ENCODE measurements at places on chromosomes 5 and 9.

DNA sequence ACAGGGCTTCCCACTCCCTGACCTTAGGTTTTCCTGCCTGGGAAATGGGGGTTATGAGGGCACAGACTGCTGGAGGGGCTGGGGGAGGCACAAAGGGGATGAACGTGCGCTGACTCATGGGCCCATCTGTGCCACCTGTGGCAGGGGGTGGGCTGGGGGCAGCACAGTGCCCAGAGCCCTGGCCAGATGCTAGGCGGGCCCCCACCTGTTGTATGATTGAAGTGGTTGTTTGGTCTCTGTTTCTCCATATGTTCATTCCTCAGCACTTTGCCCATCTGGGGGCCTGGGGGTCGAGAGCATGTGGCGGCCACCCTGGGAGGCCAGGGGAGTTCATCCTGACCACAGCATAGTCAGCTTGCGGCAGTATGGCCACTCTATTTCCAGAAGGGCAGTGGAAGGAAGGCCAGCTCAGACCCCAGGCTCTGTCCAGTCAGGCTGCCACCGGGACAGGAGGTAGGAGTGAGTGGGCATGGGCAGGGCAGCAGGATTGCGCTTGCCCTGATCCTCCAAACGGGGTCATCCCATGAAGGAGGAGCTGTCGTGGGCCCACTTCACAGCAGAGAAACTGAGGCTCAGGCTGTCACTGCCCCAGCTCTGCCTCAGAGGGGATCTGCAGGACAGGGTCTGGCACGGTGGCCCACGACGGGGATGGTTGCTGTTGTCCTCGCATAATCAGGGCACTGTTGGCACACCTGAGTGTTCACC lies 841 bp upstream of the NINJ1 start:
- no peak for DNase-seq

GRCh38 chr5:126471875-126472537 lies 48.8 kb downstream of the GRAMD2B start:
- DNase-seq: no peak

DNA sequence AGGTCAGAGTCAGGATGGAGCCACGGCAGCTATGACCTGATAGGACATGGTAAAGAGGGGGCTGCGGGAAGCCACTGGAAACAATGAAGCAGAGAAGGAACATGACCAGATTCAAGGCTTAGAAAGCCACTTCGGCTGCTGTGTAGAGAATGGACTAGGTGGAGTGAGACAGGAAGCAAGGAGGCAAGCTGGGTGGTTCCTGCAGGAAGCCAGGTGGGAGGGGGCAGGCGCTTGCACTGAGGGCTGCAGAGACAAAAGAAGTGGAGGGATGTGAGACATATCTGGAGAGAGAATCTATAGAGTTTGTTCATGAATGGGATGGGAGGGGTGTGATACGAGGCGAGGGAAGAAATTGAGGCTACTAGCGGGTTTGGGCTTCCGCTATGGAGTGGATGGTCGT lies 19.0 kb upstream of the N4BP3 start:
- no peak for DNase-seq

GRCh38 chr9:131690941-131691573 lies 48.8 kb downstream of the RAPGEF1 start:
- DNase-seq: no peak

DNA sequence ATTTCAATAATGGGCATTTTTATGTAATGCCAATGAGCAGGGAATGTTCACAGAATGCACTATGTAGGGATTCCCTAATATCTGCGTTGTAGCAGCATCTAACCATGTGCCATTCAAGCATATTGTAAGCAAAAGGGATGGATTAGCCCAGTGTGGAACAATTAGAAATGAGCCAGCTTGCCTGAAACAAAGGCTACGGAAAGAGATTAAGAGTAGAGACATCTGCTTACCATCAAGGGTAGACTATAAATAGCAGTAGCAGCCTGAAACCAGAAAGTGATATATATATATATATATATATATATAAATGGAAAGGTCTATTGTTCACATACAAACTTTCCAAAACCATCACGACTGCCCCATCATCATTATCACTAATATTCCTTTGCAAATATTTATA lies 31.9 kb upstream of the CEP120 start:
- no peak for DNase-seq

DNA sequence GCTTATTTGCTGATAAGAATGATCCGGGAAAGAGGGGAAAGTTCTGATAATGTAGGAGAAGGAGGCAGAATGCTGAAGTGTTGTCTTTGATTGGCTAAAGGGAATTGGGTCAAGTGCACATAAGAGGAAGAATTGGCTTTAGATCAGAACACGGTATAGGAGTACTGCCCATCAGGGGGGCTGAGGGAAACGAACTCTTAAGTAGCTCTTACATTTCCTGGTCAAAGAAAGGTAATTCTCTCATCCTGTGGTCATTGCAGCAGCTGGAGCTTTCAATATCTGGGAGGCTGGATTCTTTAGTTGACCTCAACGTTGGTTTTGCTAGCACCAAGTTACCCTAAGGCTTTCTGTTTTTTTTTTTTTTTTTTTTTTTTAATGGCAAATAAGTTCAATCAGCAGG lies 178.7 kb upstream of the NR3C1 start:
- no peak for DNase-seq

DNA sequence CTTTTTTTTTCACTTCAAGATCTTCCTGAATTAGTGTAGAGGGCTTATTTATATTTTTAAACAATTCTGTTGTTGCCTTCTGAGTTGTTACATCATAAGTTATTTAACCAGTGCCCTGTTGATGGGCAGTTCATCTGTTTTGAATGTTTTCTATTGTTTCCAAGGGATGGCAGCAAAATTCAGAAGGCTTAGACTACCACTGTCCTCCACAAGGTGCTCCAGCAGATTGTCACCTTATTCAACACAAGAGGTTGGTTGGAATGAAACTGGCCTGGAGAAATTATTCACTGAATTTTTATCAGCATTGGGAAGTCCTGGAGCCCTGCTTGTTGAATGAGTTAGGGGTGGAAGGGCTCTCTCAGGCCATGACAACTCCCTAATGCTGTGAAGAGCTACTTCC lies 1.3 kb upstream of the KLHL9 start:
- DNase-seq: no peak

DNA sequence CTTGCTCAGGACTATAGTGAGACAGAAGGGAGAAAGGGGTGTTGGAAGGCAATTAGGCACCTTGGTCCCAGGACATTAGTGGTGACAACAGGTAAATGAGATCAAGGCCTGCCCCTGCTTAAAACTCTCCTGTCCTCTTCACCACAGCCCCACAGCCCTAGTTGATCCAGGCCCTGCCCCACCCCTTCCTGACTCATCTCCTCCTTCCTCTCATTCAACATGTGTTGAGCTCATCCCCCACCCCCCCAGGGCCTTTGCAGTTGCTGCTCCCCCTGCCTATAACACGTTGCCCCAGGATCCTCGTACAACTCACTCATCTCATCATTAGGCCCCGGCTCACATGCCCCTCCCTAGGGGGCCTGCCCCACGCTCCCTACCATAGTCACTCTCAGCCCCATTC lies 66.8 kb downstream of the TSPAN17 start:
- no peak for DNase-seq

DNA sequence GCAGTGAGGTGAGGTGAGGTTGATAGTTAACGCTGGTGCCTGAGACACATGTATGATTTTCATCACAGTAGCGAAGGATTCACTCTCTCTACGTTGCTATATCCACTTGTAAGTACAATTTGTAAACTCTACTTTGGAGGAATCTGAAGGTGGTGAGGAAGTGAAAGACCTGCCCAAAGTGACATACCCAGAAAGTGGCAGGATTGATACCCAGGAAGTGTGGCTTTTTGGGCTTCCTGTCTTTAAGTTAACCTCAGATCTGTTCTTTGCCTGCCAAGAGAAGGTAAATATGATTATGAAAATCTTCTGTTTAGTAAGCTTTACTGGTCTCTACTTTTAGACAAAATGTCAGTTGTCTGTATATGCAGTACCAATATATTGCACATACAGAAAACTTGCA lies 143.1 kb downstream of the SH3GL2 start:
- no peak for DNase-seq

DNA sequence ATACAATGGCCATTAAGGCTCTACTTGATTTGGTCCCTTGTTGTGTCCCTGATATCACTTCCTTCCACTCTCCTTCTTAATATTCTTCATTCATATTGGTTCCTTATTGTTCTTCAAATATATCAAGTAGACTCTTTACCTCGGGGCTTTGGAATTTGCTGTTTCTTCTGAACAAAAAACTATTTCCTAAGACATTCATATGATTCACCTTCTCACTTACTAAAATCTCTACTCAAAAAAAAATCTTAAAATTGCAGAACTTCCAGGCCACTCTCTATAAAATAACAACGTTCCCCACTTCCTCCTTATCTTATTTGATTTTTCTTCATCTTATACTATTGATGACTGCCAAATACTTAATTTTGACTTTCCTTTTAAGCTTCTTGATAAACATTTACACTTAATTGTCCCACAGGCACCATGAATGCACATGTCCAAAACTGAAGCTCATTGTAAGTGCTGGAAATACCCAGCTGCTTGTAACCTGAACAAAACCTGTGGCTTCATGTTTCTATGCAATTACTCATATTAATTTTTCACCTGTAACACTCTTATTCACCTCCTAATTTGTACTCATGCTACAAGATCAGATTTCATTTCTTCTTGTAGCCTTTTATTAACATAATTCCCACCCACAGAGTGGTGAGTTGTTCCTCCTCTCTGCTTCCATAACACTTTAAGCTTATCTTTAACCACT lies 58.4 kb upstream of the NUDT12 start:
- no peak for DNase-seq

GRCh38 chr5:43065948-43066798 lies 26.1 kb upstream of the ANXA2R start:
- DNase-seq: no peak

DNA sequence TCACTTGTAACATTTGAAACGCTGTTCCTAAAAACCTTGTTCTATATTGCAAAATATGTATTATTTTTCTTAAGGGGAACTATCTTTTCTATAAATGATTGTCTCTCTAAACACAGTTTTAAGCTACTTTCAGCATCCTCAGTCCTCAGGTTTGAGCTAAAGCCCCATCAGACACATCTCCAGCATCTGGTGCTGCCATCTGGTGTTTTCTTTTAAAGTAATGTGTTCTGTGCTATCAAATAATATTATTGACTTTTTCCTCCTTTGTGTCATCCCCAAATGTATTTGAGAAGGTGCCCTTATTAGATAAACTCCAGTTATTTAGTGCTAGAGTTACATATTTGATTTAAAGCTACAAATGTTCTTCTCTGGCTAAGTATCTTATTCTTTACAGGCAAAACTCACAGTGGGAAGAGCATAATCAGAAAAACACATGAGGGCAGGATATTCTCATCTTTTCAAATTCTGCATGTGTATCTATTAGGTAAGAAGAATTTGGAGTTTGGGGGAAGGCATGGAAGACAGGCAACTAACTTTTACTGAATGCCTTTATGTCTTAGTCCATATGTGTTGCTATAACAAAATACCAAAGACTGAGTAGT lies 27.5 kb downstream of the ZNF474 start:
- peak; percentile 37 for DNase-seq

DNA sequence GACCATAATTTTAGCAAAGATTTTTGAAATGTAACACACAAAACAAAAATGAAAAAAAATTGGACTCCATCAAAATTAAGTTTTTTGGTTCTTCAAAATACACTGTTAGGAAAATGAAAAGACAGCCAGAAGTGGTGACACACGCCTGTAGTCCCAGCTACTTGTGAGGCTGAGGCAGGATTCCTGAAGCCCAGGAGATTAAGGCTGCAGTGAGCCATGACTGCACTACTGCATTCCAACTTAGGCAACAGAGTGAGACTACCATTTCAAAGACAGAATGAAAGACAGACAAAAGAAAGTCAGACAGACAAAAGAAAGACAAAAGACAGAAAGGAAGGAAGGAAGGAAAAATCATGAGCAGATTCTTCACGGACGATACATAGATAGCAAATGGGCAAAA lies 7.5 kb downstream of the DIAPH1 start:
- DNase-seq: no peak

DNA sequence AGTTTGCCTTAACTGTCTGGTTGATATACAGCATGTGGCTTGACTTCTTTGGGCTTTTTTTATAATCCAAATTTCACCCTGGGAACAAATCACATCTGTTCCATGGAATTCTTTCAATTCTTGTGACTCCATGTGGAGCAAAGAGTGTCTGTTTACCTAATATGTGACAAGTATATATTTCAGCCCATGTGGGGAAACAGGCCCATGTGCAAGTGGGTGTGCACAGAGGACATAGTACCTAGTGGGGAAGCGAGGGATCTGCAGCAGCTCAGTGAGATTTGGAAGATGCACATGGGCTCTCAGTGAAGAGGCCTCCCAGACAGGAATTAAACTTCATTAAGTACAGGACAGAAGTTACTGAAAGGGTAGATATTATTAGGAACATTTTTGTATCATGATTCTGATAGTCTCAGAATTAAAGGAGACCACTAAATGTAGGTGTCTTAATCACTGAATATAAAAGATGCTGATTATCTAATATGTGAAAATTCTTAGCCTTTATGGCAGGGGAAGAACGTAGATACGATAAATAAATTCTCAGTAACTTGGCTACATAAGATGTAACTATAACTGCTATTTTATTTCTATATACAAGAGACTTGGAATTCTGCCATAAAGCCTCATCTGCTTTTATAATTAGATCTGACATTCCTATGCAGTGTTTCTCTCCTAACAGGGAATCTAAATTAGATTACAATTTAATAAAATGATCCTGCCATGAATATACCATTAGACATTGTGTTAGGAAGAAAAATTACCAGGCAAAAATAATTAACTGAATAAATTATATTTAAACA lies 181.2 kb downstream of the SLC12A2 start:
- no peak for DNase-seq
